ENCODE measurements at places on chromosomes 1 and 21.

GRCh38 chr1:236514703-236515442 is 8.9 kb upstream of the LGALS8 start:
- DNase-seq: no peak

DNA sequence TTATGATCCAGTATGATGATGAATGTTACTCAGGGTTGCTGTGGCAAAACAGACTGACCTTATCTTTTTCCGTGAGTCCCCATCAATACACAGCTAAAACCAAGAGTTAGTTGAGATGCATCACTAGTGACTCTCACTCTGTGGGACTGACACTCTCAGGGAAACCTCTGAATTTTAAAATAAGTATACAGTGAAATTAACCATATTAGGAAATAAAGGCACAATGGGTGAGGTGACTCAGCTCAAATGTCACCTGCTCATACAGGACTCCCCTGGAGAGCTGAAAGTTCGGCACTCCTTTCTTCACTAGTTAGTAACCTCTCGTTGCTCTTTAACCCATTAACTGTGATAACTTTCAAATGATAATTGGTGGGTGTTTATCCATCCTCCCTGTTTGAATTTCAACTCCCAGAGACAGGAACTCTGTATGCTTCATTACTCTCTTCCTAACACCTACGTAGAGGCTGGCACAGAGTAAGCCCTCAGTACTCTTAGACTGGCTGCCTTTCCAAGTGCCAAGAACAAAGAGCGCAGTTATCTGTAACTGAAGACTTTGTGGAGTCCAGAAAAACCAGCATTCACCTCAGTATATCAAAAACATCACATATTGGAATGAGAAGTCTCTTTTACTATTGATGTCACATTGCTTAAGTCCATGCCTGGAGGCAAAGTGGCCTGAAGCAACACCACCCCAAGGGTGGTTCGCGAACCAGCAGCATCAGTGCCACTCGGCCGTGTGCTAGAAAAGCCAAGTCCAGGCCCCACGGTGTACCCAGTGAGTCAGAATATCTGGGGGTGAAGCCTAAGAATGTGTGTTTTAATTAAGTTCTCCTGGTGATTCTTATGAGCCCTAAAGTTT is 91.1 kb downstream of the NIBAN1 start:
- DNase-seq: no peak

DNA sequence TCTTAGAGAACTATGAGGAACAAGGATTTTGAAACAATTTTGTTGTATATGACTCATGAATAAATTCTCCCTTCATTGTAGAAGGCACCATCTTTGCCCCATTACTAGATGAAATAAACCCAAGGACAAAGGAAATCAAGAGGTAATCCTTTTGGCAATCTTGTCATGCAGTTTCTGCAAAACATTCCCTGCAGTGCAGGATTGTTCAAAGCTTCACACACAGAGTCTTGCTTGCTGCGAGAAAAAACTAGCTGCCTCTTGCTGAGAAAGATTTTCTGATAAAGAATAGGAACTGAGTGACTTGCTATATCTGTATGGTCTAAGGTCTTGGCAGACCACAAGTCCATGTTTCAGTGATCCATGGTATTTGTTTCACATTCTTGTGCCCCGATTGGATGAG is 657.4 kb upstream of the ADGRL4 start:
- no peak for DNase-seq

GRCh38 chr1:90919900-90920299 is 101.9 kb downstream of the ZNF644 start:
- no peak for DNase-seq

GRCh38 chr1:204350857-204351573 is 8.7 kb downstream of the PLEKHA6 start:
- peak; percentile 88 for DNase-seq

GRCh38 chr1:76018045-76018444 is 56.5 kb upstream of the ST6GALNAC3 start:
- DNase-seq: no peak

GRCh38 chr1:47755101-47755990 is 241.8 kb downstream of the TRABD2B start:
- DNase-seq: peak; percentile 59

DNA sequence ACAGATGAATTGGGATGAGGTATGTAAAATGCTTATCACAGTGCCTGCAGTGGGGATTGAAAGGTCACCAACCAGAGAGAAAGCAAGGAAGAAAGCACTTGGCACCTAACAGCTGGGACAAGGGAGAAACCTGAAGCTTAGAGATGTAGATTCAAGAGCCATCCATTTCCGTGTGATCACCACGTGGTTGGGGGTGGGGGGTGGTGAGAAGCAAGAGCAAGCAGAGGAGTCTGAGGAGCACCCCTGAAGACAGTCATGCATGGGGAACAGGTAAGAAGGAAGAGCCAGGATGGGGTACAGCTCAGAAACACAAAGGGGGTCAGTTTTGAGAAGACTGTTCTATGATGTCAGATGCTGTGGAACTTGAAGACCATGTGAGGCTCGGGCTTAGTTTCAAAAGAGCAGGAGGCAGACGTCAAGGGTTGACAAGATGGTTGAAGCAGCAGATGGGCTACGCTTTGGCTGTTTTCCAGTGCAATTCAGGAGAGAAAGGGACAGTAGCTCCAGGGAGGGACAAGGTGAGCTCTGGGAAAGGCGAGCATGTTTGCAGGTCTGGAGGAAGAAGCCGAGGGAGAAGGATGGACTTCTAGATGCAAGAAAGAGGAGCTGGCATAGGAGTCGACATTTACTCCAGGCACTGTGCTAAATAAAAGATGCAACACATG is 17.4 kb downstream of the KANK4 start:
- no peak for DNase-seq

DNA sequence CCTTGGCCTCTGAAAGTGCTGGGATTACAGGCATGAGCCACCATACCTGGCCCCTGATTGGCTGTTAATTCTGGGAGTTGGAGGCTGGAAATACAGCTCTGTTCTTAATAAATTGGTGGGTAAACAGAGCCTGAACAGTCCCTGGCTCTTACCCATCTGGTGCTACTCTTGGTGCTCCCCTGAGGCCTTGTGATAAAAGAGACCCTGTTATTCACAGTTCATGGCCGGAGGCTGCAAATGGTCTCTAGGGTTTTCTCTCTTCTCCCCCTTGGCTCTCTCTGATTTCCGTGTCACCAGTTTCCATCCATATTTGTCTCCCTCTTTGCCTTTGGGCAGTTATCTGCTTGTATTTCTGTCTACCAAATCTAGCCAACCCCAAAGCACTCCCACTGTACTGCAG is 17.2 kb downstream of the NFASC start:
- DNase-seq: no peak

DNA sequence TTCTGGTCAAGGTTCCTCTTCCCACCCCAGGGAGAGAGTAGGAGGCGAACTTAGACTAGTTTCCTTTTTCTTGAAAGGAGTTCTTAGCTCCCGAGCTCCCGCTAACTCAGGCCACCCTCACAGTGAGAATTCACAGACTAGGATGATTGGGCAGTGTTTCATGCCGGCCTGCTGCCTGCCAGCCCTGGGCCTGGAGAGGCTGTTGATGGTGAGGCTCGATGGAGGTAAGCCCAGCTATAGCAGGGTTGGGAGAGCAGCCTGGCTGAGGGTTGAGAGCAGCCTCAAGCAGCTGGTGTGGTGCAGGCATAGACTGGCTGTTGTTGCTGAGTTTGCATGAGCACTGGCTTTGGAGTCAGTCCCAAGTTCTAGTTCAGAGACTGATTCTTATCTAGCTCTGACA is 274.4 kb downstream of the MATN1 start:
- DNase-seq: no peak

DNA sequence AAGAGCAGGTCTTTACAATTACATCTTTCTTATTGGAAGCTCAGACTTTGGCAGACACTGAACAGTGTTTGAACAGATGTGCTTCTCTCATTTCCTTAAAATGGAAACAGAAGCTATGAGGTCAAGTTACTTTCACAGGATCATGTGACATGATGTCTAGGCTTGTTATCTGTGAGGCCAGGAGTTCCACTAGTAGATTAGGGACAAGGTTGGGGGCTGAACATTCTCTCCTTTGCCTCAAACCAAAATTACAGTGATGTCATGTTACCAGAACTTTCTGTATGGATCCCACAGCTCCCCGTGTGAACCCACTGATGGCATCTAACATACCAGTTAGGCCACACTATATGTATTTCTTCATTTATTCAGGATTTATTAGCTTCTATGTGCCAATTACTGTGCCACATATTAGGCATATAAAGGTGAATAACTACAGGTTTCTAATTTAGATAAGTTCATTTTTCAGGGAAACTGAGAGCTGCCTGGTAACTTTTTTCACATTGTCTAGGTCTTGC is 6.0 kb downstream of the DYNLT5 start:
- DNase-seq: no peak

DNA sequence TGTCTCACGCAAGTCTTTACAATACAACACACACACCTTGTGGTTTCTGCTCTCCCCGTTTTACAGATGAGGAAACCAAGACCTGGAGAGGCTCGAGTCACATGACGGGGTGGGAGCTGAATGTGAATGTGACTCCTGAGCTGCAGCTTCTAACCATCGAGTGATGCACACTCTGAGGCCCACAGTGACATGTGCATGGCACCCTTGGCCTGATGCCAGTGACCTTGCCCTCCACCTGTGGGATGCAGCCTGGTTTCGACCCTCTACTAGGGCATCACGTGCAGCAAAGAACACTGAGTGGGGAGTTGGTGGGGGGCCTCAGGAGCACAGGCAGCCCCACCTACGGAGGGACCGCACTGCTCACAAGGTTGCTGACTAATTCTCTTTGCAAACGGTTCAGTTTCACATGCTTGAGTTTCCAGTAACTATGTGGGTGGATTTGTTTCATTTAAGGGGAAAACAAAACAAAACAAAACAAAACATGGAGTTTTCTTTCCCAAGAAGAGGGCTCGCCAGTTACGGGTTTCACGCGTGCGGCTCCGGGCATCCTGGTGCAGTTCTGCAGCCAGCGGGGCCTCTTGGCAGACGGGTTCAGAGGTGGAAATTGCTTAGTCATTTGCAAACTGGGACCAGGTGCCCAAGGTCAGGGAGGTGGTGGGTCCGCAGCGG is 22.9 kb downstream of the SPSB1 start:
- DNase-seq: no peak

GRCh38 chr1:20578062-20578461 is 10.8 kb upstream of the CDA start:
- no peak for DNase-seq

DNA sequence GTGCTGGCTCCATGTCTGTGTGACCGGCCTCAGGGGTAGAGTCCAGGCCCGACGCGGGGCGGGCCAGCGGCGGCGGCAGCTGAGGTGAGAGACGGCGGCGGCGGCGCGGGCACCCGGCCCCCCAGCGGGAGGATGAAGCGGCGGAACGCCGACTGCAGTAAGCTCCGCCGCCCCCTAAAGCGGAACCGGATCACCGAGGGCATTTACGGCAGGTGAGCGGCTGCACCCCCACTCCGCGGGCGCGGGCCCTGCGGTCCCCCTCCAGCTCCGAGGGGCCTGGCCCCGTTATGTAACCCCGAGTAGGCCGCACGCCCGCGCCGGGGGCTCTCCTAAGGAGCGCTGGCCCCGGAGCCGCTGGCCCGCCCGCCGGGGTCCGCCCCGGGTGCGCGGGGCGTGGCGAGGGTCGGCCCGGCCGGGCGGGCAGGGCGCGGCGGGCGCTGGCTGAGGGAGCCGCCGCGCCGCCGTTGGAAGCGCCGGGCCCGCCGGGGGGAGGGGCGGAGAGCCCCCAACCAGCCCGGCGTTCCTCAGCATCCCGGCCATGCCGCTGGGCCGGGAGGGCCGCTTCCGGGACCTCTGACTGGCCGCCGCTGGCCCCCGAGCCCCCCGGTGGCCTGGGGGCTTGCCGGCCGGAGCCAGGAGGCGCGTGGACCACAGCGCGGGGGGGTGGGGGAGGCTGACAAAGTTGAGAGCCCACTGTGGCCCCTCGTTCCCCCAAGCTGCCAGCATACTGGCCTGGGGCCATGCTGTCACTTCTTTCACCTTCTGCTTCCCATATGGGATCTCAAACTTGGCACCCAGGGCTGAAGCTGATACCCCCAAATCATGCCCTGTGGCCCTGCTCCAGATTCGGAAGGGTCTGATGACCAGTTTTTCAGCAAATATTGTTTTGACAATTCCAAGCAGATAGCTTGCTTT is 527 bp downstream of the MACO1 start:
- DNase-seq: peak; percentile 9

DNA sequence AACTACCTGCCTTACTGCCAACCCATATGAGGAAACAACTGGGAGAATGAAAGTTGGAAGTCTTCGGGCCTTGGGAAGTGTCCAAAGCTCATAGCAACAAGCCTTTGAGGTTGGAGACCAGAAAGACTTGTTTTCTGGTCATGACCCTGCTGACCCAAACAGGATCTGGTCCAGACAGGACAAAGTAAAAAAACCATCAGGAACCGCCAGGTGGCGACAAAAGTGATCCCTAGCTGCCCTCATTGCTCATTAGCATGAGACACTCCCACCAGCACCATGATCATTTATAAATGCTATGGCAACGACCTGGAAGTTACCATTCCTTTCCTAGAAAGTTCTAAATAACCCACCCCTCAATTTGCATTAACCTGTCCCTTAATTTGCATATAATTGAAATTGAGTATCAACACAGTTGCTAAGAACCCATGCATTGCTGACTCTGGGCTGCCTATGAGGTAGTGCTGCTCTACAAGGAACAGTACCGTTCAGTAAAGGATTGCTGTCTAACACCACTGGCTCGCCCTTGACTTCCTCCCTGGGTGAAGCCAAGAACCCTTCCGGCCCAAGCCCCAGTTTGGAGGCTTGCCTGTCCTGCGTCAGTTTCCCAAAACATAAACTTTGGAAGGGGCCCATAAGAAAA is 89.0 kb downstream of the URB2 start:
- no peak for DNase-seq

- DNase-seq: no peak
These were observed 116.5 kb downstream of the SMYD2 start for GRCh38 chr1:214397497-214397896.

GRCh38 chr1:244970236-244970743 is 105.9 kb upstream of the HNRNPU start:
- DNase-seq: no peak

DNA sequence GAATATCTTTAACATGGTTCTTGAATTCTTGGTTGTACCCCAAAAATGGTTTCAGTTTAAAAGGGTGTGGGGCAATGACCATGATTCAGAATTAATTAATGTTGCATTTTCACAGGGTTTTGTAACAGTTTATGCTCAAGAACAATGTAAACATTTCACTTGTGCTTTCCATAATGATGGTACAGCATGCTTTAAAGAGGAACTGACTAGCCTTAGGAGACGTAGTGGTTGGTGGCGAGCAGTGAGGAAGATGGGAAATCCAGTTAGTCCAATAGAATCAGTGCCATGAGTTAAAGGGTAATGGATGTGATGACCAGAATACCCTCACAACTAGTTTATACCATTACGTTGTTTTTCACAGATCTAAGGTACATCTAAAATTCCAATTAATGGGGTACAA is 138.0 kb downstream of the HS2ST1 start:
- DNase-seq: no peak
